ENCODE measurements at places on chromosomes 11 and 22.

DNA sequence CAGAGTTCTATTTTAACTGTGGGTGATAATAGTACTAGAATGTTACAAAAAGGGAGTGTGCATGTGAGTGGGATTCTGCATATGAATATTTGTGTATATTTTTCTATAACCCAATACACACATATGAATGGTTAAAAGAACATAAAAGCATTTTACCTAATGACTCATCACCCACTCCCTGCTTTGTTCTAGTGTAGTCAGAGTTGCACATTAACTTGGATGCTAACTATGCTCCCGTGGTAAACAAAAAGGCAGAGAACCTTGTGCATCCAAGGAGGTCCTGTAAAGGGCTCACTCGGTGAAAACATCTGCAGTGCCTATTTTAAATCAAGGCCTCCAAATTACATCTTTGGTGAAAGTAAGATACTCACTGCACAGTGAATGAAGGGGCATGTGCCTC is 1289.4 kb downstream of the LRRC4C start:
- DNase-seq, result no peak

DNA sequence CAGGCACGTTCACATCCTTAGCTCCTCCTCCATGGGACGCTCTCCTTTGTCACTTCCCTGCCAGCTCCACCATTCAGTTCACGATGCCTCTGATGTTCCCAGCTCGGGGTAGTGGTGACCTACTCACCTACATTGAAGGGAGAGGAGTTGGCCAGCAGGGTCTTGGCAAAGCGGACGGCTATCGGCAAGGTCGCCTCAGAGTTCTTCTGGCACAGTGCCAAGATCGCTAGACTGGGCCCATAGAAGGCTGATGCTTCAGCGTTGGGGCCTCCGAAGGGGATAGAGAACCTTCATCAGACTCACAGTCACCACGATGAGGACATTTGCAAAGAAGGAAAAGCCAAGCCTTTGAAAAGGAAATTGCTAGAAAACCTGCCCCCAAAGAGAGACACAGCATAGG is 3.0 kb downstream of the CBLIF start:
- no peak for DNase-seq

- no peak for DNase-seq
Measured at GRCh38 chr22:37896181-37896592, 9.9 kb upstream of the MICALL1 start.

- no peak for DNase-seq
Measured at GRCh38 chr11:134367781-134368180, 36.0 kb downstream of the GLB1L2 start.

DNA sequence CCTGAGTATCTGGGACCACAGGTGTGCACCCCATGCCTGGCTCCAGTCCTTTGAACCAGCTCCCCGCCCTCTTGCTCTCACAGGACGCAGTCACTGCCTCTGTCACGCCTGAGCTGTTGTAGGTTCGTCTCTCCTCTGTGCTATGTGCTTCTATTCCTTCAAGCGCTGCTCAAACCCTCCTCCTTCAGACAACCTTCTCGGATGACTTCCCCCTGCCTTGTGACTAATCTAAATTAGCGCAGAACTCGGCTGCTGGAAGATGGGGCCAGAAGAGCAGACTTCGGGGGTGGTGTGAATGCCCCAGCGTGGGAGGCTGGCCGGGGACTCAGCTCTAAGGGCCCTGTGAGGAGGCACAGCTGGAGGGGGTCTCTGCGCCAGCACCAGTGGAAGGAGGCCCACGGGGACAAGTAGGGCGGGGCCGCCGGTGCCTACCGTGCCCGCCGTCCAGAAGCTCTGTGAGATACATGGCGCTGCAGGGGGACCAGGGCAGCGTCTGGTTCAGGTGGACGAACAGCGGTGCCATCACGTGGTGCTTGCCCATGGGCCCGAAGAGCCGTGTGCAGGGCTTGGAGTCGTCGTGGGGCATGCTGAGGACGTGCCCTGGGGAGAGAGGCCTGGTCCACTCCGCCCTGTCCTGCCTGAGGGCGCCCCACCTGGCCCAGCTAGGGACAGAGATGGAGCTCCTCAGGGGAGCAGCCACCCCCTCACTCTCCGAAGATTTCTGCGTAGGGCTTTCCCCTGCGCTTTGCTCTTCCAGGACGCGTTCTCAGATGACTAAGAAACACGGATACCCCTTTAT is 12.5 kb downstream of the ADAMTS8 start:
- DNase-seq, result no peak

GRCh38 chr11:107857550-107858216 is 904 bp downstream of the SLC35F2 start:
- no peak for DNase-seq

GRCh38 chr22:47691152-47691895 is 928.9 kb downstream of the TBC1D22A start:
- no peak for DNase-seq

Measured in hematopoietic multipotent progenitor cell treated with erythropoietin and hydrocortisone succinate and interleukin-3 and kit ligand, for 17 days (in vitro differentiated cells).